ENCODE measurements at places on chromosomes 3 and 15.

DNA sequence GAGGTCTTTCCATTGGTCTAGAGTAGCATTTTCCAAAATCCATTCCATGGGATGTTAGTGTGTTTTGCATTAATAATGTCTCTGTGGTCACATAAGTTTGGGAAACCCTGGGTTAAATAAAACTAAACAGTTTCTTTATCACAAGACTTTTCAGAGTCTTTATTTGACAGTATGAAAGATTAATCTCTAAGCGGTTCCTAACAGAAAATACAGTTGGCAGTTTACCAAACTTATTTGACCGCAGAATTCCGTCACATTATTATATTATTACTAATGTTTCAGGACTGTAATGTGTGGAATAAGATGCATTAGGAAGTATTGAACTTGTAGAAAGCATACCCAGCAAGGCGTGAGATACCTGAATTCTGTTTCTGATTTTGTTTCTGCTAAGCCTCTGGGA, 71.5 kb upstream of the ADAMTSL3 start:
- DNase-seq = no peak

DNA sequence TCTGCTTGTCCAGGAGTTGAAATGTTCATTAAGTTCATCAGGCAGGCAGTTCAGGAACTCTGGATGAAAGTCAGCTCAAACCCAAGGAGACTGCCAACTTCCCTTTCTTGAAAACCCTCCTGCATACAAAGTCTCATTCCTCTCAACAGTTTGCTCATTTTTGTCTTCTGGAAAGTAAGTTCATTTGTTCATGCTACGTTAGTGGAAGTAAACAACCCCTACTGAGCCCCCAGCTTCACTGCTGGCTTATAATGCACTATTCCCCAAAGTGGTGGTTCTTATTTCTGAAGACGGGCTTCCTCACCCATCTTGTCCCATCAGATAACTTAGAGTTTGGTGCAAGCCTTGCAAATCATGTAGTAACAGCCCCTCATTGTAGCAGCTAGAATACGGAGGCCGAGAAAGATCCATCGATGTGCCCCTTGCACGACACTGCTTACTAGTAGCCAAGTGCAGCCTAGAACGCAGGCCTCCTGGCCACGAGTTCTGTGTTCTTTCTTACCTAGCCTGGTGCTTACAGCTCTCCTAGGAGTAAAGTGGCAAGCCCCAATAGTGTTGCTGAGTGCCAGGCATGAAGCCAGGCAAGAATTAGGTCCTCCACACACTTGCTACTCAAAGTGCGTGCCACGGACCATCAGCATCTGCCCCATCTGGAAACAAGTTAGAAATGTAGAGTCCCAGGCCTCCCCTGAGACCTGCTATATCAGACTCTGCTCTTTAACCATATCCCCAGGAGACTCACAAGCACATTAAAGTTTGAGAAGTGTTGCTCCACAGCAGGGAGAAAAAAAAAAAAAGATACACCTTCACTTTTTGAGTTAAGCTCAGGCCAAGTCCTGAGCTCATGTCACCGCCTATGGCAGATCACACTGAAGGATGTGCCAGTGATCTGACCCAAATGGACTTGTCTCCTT, 82.5 kb downstream of the RFTN1 start:
- no peak for DNase-seq

DNA sequence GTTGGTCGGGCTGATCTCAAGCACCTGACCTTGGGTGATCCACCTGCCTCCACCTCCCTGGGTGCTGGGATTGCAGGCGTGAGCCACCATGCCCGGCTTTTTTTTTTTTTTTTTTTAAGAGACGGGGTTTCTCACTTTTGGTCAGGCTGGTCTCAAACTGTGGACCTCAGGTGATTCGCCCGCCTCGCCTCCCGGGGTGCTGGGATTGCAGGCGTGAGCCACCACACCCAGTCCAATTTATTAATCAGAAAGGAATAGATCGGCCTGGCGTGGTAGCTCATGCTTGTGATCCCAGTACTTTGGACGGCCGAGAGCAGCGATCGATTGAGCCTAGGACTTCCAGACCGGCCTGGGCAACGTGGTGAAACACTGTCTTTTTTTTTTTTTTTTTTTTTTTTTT, 13.9 kb upstream of the GOLGA8M start:
- DNase-seq = peak; percentile 1

- no peak for DNase-seq
Observed at GRCh38 chr3:36729204-36730056, 34.9 kb downstream of the DCLK3 start.

DNA sequence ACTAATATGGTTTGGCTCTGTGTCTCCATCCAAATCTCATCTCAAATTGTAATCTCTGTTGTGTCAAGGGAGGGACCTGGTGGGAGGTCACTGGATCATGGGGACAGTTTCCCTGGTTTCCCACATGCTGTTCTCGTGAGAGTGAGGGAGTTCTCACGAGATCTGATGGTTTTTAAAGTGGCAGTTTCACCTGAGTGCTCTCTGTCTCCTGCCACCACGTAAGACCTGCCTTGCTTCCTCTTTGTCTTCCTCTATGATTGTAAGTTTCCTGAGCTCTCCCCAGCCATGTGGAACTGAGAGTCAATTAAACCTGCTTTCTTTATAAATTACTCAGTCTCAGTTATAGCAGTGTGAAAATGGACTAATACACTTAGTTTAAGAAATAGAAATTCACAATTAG, 228.9 kb downstream of the CD47 start:
- DNase-seq = no peak

GRCh38 chr15:78950343-78950742, 5.5 kb upstream of the CTSH start:
- DNase-seq = peak; percentile 82

DNA sequence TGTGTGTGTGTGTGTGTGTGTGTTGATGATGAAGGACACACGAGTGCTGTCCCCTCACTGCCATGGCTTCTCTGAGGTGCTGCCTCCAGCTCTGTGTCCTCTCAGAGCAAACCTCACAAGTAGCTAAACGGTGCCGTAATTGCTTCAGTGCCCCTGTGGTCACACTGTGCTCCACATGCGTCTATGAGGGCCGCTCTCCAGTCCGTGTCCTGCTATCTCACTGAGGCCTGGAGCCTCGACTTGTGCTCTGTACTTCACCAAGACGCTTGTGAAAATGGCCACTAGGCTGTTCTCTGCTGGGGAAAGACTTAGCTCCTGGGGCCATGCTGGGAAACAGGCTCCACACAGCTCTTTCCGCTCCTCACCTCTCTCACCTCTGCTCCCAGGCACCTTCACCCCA, 65.4 kb upstream of the CGNL1 start:
- DNase-seq = no peak

DNA sequence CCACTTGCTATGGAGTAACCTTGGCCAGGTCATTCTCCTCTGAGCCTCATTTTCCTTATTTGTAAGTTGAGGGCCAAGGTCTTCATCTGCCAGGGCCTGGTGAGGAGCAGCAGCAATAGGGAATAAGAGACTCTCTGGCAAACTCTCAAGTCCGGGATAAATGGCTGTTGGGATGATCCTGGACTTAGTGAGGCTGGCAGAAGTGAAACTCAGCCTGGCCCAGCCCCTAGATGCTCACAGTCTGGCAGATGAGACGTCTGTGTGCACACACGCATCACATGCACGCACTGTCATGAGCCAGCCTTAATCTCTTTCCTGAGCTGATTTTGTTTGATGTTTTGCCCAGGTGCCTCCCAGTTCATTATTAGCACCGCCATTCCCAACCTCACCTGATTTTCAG, 26.8 kb downstream of the SLC6A6 start:
- no peak for DNase-seq

GRCh38 chr3:38627956-38628355, 21.5 kb downstream of the SCN5A start:
- DNase-seq = peak; percentile 47

DNA sequence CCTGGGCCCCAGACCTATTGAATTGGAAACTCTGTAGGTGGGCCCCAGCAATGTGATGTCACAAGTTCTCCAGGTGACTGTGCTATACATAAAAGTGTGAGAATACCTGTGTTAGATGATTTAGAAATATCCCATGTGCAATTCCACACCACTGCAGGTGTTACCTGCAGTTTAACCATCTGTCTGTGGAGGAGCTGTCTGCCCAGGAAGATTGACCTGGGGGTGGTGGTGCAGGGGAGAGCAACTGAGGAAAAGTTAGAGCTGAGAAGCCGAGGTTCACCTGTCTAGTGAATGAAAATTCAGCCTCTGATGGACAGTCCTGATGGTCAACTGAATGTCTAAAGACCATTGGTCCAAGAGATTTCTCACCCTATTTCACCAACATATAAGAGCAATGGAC, 132.2 kb upstream of the SLC24A5 start:
- DNase-seq = no peak

GRCh38 chr15:88894819-88895767, at the start of gene HAPLN3:
TSS of gene HAPLN3 (minus strand) at chr15:88895544. CDS start at chr15:88887298, 8,246 bp downstream.
- DNase-seq = peak; percentile 40

GRCh38 chr3:106191211-106191610, 322.4 kb upstream of the CBLB start:
- no peak for DNase-seq

DNA sequence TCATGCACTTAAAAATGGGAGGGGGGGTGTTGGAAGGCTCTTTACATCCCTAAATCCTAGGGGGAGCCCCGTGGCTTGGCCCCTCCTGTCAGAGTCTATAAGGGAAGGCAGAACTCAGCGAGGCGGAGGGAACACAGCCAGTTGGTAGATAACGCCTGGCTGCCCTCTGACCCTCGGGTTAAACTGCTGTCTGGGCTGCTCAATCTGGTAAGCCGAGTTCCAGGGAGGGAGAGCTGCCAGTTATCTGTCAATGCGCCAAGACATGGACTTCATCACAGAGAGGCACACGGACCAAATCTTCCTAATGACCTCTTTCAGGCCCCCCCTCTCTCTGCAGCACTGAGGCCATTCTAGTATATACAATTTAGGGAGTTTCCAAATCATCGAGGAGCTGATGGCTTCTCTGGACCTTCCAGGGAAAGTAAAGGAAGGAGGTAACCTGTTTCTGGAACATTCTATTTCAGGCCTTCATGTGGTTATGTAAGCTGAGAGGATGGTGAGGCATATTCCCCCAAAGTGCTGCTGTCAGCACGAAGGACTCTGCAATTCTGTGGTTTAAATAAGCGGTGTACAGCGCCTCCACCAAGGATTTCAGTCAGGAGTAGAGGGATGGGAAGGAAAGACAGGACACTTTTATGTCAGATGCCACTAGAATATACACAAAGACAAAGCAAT, 349.0 kb downstream of the MCTP2 start:
- DNase-seq = no peak

- DNase-seq = no peak
Observed at GRCh38 chr15:100836501-100836900, 43.1 kb upstream of the ALDH1A3 start.

DNA sequence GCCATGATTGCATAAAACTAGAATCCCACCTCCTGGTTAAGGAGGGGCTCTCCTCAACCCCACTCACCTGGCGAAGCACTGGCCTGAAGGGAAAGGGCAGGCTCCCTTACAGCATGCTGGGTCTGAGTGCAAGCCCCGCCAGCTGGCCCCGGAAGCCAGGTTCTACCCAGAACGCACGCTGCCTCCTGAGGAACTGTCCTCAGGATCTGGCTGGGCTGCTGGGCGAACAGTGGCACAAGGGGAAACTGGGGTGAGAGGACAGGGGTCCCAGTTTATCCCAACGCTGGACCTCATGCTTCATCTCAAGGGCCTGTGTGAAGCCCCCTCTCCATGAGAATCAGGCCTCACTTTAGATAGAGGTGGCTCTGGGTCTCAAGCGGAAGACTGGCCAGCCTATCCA, 47.5 kb downstream of the NUP210 start:
- no peak for DNase-seq
